ENCODE measurements at places on chromosomes 3 and 15.

DNA sequence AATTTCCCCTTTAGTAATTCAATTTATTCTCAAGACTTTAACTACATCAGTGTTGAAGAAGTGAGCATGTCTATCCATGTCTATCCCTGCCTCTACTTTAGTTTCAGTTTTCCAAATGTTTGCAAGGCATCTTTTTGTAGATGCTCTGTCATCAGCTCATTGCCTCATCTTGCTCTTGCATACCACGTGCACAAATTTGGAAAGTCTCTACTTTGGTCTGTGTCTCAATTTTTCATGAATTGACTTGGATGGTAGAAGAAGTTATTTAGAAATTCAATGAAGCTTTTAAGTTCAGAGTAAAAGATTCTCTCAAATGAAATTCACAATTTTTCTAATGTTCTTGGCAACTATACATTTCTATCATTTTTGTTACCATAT lies 55.3 kb downstream of the CLDN1 start:
- no peak overlapping the region for H3K27ac ChIP-seq
- no peaks in the 10 kb centered on the region for H3K36me3 ChIP-seq
- no peaks in the 10 kb centered on the region for H3K4me1 ChIP-seq

- no peak overlapping the region for H3K4me3 ChIP-seq
- no peaks in the 10 kb centered on the region for H3K27me3 ChIP-seq
Observed at GRCh38 chr15:50066202-50066601, 52.8 kb downstream of the ATP8B4 start.

- H3K27me3 ChIP-seq: no peaks in the 10 kb centered on the region
- no peaks in the 10 kb centered on the region for H3K4me1 ChIP-seq
- no peak for DNase-seq
- H3K36me3 ChIP-seq: no peaks in the 10 kb centered on the region
Observed at GRCh38 chr3:135753506-135753905, 212.0 kb upstream of the PPP2R3A start.

DNA sequence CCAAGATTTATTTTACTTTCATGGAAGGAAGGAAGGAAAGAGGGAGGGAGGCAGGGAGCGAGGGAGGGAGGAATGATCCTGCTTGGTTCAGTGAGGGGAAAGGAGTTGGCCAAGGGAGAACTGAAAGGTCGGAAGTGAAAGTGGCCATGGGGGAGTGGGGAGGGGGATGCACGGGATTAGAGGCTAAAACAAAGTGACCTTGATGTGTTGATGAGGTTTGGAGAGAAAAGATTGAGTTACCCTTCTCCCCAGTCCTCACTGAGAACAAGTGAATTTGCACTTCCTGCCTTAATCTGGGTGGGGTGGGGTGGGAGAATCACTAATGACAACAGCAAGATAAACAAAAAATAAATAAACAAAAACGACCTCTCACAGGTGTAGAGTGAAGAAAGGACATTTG lies 212.0 kb upstream of the TLE3 start:
- DNase-seq: no peak
- H3K27ac ChIP-seq: no peak overlapping the region
- no peak overlapping the region for H3K4me3 ChIP-seq
- H3K36me3 ChIP-seq: no peaks in the 10 kb centered on the region

DNA sequence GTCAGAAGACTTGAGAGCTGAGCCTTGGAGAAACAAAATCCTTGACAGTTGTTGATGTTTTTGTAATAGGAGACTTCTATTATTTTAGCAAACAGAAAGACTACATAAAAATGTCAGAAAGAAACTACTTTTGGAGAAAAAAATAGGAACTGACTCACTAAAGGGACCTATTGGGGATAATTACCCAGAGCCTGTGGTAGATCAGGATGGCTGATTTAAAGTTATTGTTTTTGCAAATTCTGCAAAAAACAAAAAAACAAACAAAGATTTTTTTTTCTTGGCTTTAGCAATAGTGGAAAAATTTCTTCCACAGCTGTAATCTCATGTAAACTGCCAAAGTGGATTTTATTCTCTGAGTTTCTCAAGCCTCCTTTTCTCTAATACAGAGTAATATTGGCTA lies 101.5 kb upstream of the SATB1 start:
- H3K36me3 ChIP-seq: no peaks in the 10 kb centered on the region
- H3K4me1 ChIP-seq: no peaks in the 10 kb centered on the region
- DNase-seq: no peak
- no peaks in the 10 kb centered on the region for H3K27me3 ChIP-seq

DNA sequence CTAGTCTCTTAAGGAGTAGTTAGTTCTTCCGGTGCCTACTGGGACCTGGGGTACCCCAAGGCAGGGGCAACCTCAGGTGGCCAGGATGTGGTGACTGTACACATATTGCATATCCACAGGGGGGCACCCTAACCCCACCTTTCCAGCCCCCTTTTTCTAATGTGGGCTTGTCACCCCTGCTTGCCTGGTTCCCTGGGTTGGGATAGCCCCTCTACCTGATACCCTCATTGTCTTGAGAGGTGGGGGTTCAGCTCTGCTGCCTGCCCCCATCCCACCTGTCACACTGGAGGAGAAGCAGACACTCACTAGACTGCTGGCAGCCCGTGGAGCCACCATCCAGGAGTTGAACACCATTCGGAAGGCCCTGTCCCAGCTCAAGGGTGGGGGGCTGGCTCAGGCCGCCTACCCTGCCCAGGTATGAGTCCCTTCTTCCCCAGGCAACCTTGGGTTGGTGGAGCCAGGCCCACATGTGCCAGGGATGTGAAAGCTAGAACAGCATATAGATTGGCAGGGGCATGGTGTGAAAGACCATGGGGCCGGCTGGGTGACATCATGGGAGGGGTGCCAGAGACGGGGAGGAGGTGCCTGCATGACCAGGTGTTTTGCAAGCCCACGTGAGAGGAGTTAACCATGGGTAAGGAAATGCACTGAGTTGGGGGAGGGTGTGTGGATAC lies 4.0 kb downstream of the GLYCTK start:
- peak; percentile 81 for DNase-seq
- H3K4me1 ChIP-seq: peaks cover 31% of the 10 kb centered on the region
- H3K27ac ChIP-seq: no peak overlapping the region
- H3K4me3 ChIP-seq: no peak overlapping the region

GRCh38 chr15:98427321-98427720 lies 221.0 kb upstream of the IGF1R start:
- no peak overlapping the region for H3K4me3 ChIP-seq
- no peaks in the 10 kb centered on the region for H3K4me1 ChIP-seq
- H3K27me3 ChIP-seq: no peaks in the 10 kb centered on the region
- no peak overlapping the region for H3K27ac ChIP-seq
- no peak for DNase-seq

DNA sequence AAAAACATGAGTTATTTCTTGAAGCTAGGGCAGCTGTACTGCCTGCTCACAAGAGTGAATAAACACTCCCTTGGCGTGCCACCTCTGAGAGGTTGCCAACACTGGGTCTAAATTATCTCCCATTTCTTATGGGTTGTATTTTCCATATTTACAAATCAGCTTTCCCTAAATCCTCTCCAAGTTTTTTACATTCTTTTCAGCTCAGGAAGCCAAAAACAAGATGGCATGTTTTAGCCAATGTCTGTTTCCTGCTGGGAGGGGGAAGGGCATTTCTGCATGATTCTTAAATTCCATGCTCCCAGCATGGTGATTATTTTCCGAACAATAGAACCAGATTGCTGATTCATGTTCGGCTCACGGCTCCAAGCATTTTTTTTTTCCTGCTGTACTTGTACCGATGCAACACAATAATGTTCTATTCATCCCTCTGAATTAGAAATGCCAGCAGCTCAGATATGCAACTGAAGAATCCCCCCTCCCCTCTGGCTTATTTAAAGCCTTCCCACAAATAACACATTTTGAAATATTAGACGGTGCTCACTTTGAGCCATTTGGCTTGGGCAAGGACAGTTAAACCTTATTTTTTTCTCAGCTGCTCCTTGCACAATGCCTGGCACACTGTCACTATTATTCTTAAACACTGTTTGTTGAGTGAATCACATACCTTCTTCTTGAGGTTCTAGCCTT lies 252.5 kb downstream of the THRB start:
- H3K4me3 ChIP-seq: no peak overlapping the region
- H3K36me3 ChIP-seq: no peaks in the 10 kb centered on the region
- no peak overlapping the region for H3K27ac ChIP-seq
- no peaks in the 10 kb centered on the region for H3K27me3 ChIP-seq
- no peaks in the 10 kb centered on the region for H3K4me1 ChIP-seq

DNA sequence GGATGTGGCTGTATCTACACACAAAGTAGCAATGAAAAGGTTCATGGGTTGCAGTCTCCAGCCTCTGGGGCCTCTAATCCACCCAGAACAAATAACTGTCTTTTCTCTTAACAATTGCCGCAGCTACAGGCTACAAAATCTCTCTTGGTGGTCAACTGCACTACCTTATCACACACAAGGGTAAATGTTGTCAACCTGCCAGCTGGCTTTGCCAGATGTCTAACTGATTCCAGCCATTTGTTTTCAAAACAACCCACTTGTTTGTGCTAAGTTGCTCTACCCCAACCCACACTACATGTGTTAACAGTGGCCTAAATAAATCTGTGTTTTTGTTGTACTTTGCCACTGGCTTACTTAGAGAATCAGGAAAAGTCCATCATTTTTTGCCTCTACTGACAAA lies 447.3 kb downstream of the TAFA4 start:
- no peak overlapping the region for H3K27ac ChIP-seq
- H3K4me1 ChIP-seq: no peaks in the 10 kb centered on the region
- DNase-seq: no peak
- no peaks in the 10 kb centered on the region for H3K27me3 ChIP-seq
- H3K4me3 ChIP-seq: no peak overlapping the region

GRCh38 chr3:2837910-2838309 lies 272.3 kb downstream of the IL5RA start:
- H3K27ac ChIP-seq: peak overlapping the region; percentile 71
- no peaks in the 10 kb centered on the region for H3K27me3 ChIP-seq
- no peak for DNase-seq
- H3K4me1 ChIP-seq: peaks cover 41% of the 10 kb centered on the region
- H3K36me3 ChIP-seq: no peaks in the 10 kb centered on the region

DNA sequence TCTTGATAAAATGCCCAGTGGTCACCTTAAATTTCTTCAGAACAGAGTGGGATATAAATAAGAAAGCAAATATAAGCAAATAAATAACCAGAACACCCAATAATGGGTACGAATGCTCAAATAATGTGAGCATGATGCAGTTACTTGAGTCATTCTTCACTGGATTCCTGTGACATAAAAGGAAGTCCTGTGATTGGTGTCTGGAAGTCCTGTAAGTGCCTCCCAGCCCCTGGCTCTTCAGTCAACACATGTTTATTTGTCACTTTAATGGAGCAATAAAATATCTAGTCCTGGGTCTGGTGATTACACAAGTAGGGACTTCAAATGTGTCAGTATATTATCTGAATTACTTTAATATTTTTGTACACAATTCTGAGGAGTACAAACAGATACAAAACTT lies 30.4 kb downstream of the TMEM212 start:
- DNase-seq: no peak
- no peaks in the 10 kb centered on the region for H3K36me3 ChIP-seq
- no peaks in the 10 kb centered on the region for H3K27me3 ChIP-seq
- H3K4me3 ChIP-seq: no peak overlapping the region
- H3K27ac ChIP-seq: no peak overlapping the region
- H3K4me1 ChIP-seq: no peaks in the 10 kb centered on the region

DNA sequence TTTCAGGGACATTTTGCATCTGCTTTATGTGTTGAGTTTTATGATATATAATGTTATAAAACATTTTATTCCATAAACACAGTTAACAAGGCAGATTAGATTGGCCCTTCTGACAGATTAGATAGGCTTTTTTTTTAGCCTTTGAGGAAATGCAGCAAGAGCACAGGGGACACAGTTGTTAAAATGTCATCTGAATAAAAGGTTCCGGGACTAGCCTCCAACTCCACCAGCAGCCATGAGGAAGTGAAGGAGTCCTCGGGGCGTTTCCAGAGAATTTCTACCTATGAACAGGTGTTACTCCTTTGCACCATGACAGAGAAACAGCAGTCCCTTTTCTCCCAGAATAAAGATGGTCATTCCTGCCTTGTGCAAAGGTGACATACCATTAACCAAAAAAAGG lies 167.8 kb upstream of the KBTBD8 start:
- peaks cover 24% of the 10 kb centered on the region for H3K4me1 ChIP-seq
- no peak overlapping the region for H3K27ac ChIP-seq
- H3K27me3 ChIP-seq: no peaks in the 10 kb centered on the region
- DNase-seq: no peak
- no peaks in the 10 kb centered on the region for H3K36me3 ChIP-seq
- H3K4me3 ChIP-seq: no peak overlapping the region

DNA sequence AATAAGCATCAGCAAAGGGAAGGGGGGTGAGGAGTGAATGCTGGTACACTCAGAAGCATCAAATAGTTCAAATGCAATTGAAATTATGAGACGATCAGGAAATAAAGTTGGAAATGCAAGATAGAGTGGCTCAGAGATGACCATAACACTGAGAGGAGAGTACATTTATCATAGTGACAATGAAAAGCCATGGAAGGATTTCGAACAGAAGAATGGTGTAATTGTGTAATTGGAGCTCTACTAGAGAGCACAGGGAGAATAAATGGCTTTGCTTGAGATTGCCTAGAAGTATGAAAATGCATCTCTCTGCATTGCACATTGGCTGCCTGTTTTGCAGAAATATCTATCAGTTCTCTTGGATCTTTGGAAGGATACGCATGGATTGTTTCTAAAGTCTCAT lies 163.3 kb downstream of the TP63 start:
- no peak for DNase-seq
- no peaks in the 10 kb centered on the region for H3K27me3 ChIP-seq
- no peak overlapping the region for H3K4me3 ChIP-seq
- H3K4me1 ChIP-seq: no peaks in the 10 kb centered on the region
- no peaks in the 10 kb centered on the region for H3K36me3 ChIP-seq

DNA sequence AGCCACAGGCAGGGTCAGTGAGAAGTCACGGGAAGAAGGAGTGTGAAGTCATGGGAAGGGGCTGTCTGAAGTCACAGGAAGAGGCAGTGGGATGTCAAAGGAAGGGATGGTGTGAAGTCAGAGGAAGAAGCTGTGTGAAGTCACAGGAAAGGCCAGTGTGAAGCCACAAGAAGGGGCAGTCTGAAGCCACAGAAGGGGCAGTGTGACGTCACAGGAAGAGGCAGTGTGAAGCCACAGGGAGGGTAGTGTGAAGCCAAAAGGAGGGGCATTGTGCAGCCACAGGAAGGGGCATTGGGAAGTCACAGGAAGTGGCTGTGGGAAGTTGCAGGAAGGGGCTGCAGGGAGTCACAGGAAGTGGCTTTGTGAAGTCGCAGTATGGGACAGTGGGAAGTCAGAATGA lies 35.1 kb downstream of the GASK1A start:
- DNase-seq: no peak
- H3K27me3 ChIP-seq: no peaks in the 10 kb centered on the region
- peaks cover 20% of the 10 kb centered on the region for H3K36me3 ChIP-seq
